ENCODE measurements at places on chromosomes 4 and X. TPM values are rescaled to one million over a fixed set of nuclear protein-coding genes. Genes with fewer than 3 reads are reported as not detected.

GRCh38 chr4:29220761-29221160, 1499.4 kb upstream of the PCDH7 start:
- no peak for DNase-seq

DNA sequence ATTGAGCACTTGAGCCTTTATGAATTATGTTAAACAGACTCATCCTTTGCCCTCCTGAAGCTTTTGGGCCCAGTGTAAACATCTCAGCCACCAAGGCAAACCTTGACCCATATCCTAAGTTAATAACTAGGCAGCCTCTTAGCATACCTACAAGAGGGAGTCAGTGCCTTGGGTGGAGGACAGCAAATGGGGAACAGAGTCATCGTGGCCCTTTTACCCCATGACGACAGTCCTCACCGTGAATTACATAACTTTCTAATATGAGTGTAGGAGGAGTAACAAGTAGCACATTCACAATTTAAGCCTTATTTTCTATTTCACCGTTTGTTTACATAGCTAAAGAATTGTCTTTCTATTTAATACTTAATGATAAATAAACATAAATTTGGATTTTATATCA, 16.8 kb downstream of the CLDN22 start:
- no peak for DNase-seq

- DNase-seq = no peak
These were observed 197.3 kb downstream of the OR13H1 start for GRCh38 chrX:131741103-131741581.

GRCh38 chrX:16839852-16840460, 30.2 kb downstream of the RBBP7 start:
- DNase-seq = no peak

DNA sequence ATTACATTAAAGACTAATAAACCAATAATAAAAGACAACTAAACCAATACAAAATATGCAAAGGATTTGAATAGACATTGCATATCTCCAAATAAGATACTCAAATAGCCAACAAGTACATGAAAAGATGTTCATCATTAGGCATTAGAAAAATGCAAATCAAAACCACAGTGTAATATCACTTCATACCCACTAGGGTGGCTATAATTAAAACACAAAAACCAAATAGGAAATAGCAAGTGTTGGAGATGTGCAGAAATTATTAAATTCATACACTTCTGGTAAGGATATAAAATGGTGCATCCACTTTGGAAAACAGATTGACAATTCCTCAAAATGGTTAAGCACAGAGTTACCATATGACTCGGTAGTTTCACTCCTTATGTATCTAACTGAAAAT, 860.8 kb upstream of the DIAPH2 start:
- DNase-seq = no peak

DNA sequence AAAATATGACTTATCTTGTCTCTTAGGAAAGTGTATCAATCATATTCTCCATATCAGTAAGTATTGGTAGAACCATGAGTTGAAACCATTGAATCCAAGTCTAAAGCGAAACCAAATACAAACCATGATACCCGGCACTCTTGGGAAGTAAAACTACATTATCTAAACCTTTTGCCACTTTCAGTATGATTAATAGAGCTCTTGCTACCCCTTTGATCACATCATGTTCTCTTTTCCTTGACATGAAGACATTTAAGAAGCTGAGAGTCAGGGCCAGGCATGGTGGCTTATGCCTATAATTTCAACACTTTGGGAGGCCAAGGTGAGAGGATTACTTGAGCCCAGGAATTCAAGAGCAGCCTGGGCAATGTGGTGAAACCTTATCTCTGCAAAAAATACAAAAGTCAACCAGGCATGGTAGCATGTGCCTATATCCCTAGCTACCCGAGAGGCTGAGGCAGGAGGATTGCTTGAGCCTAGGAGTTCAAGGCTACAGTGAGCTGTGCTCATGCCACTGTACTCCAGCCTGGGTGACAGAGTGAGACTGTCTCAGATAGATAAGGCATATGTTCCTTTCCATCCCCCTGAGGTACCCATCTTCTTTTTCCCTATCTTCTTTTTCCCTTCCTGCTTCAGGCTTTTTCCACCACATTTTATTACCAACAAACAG, 45.4 kb downstream of the CEP135 start:
- DNase-seq = no peak

- DNase-seq = no peak
These were observed 70.9 kb downstream of the INTS12 start for GRCh38 chr4:105637408-105638176.

GRCh38 chr4:85777908-85778631, 303.1 kb downstream of the ARHGAP24 start:
- no peak for DNase-seq

DNA sequence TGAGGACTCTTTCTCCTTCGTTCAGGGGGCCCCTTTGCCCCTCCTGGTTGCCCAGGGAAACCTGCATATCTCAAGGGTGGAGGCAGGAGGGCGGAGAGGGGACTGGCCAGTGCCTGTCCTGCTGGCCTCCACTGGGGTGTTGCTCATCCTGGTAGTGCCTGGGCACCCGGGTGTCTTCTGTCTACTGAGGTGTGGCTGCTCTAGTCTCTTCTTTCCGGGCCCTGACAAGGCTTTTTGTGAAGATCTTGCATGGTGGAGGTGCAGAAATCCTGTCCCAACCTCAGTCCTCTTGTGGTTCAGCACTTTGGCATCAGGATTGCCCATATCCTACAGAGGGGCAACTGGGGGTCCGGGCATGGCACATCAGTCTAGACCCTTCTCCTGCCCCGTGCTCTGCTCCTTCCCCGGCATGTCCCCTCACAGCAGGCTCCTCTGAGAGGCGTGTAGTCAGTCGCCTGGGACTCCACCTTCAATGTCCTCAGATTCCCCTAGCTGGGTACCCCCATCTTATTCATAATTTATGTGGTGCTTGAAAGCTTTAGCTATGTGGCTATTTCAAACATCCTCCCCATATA, 1.9 kb downstream of the CCDC110 start:
- no peak for DNase-seq

- no peak for DNase-seq
These were observed 11.1 kb upstream of the MAB21L2 start for GRCh38 chr4:150570862-150571261.

GRCh38 chr4:108693211-108693610, 42.8 kb downstream of the OSTC start:
- DNase-seq = no peak

GRCh38 chrX:5341902-5342301, 886.8 kb downstream of the NLGN4X start:
- DNase-seq = no peak

- no peak for DNase-seq
These were observed 134.4 kb downstream of the TET2 start for GRCh38 chr4:105281124-105281415.

DNA sequence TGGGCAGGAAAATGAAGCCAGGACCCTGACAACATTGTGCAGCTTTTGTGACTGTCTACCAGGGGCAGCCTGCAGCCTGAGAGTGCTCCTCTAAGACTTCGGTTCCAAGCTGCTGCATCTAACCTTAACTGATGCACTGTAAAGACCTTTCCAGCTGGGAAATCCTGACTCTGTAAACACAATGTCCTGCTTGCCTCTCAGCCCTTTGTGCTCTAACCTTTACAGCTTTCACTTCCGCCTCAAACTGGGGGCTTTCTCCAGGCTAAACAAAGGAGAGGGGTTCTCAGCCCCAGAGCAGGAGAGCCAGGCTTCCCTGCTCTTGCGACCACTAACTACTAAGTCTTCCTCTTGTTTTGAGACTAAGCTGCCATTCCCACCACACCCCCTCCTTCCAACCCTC, 19.3 kb upstream of the RASL11B start:
- DNase-seq = no peak

- no peak for DNase-seq
These were observed 8.2 kb downstream of the MED14 start for GRCh38 chrX:40727093-40727492.

DNA sequence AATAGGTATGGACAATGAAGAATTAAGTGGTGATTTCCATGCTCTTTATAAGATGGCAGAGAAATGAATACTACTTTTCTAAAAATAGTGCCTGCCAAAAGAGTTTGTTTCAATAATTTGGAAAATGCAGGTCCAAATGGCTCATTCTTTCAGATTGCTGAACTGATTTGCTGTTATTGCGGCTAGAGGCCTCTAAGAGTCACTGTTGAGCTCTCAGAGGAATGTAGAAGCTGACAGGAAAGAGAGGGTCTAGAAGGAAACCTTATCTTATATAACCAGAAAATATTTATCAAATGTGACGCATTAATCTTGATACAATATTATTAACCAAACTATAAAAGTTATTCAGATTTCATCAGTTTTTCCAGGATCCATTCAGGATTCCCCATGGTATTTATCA, 65.7 kb upstream of the PAGE1 start:
- peak; percentile 1 for DNase-seq

GRCh38 chr4:8112672-8113071, 45.9 kb downstream of the ABLIM2 start:
- DNase-seq = no peak

DNA sequence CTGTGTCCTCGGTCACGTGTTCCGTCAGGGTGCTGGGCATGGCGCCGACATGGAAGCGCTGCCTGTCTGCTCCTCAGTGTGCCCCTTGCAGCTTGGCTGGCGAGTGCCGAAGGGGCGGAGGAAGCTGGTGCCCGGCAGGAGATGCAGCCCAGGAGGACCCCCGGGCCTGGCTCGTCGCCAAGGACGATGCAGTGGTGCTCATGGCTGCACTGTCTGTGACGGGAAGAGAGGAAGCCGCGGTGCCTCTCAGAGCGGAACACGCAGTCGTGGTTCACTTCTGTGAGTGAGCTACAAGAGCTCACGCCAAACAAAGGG, 38.1 kb downstream of the FGFRL1 start:
- DNase-seq = no peak

DNA sequence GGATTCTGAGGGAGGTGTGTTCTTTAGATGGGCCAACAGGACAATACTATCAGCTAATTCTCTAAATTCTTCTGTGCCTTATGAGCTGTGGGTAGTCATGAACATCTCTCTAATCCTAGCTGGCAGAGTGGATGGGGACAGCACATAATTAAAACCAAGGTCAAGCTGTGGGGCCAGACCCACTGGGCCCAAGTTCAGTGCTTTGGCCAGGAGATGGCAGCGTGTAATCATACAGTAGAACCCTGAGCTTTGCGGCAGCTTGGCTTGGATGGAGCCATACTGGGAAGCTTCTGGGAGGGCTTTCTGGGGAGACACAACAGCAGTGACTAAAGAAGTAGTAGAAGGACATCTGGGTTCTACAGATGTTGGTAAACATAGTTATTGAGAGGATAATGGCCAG, 140.3 kb upstream of the CXCL13 start:
- DNase-seq = no peak

GRCh38 chr4:104575278-104575677, 80.6 kb upstream of the CXXC4 start:
- DNase-seq = no peak

DNA sequence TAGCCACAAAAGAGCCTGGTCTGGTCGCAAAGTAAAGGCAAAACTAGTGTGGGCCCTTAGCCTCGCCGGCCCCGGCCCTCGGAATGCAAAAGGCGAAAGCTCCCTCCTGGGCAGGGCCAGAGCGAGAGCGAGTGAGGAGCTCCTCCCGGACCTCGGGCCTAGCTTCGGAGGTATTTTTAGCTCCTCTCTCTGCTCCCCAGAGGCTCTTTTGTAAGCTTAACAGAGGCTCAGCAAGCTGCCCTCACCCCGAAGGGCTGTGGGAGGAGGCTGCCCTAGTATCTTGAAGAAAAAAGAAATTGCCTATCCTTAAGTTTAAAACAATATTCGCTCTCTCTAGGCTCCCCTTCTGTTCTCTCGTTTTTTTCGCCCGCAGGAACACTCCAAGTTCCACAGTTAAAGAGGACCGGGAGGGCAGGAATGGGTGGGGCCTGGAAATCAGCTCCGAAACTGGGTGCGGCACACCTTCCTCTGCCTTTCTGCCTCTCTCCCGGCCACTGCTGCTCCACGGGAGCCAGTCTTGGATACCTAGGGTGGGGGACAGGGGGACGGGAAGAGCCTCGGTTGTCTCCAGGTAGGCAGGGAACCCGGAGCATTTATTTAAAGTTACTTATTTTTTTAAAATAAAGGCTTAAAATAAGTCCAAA, 12.1 kb downstream of the HAND2 start:
- no peak for DNase-seq

GRCh38 chr4:156642161-156642560, 329.4 kb downstream of the PDGFC start:
- DNase-seq = no peak

DNA sequence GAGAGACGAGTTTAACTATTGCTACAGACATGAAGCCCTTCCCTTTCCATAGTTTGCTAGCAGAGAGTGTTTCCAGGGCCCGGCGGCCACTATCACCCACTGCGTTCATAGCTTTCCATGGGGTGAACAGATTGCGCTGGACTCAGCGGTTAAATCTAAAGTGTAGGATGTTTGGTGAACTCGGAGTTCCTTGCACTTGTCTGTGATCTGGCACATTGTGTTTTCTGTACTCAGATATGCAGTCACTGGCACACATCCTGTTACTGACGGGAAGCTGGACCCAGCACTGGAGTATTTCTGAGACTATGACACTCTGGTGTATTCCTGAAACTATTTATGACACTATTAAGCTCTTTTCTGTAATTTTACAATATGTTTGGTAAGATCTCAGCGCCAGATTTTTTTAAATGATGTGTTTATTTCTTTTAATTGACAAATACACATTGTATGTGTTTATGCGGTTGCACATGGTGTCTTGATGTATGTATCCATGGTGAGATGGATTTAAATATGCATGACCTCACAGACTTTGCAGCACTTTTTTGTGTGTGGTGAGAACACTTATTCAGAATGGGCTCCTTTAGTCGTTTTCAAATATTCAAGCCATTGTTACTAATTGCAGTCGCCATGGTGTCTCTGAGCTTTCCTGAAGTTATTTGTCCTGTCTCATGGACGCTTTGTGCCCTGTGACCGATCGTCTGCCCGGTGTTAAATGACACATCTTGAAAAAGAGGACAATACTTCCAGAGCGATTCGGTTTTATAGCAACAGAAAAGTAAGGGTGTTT, 14.1 kb downstream of the CD99 start:
- no peak for DNase-seq

DNA sequence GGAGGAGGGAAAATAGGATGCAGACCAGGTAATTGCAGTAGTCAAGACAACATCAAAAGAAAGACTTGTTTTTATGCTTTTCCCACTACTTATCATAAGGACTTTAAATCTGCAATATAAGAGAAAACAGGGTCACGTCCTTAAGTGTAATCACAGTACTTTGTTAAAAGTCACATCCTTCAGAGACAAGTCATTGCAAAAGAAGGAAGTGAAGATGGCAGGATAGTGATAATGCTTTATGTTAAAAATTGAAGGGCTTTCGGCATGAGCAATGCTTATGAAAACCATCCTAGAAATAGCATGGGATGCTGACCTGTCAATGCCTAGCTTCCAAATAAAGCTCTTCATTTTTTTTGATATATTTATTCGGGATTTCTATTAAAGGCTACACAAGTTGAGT, 110.2 kb upstream of the TENM3 start:
- no peak for DNase-seq

CLDN34 gene
- not detected for total RNA-seq

F9 gene
- not detected for total RNA-seq

COX7B gene
- total RNA-seq = 79.9 TPM

UGT2B10 gene
- not detected for total RNA-seq

USP51 gene
- total RNA-seq = 4.5 TPM

CYBB gene
- 10.6 TPM for total RNA-seq

TGIF2LX gene
- total RNA-seq = not detected

GAGE1 gene
- not detected for total RNA-seq

OTC gene
- 0.41 TPM for total RNA-seq

CTAG2 gene
- total RNA-seq = not detected

ADH1C gene
- total RNA-seq = not detected

RAI2 gene
- 2.9 TPM for total RNA-seq

PNMA6A gene
- total RNA-seq = 23.2 TPM

CT83 gene
- not detected for total RNA-seq

CXCL10 gene
- total RNA-seq = not detected

NPY5R gene
- total RNA-seq = 39.5 TPM

SOX3 gene
- total RNA-seq = 2.4 TPM

SCML2 gene
- 13.9 TPM for total RNA-seq
